ENCODE measurements at places on chromosomes 2 and 18. TPM values are rescaled to one million over a fixed set of nuclear protein-coding genes. Genes with fewer than 3 reads are reported as not detected.

The C2orf66 gene
- 0.20 TPM for total RNA-seq

The ONECUT2 gene
- total RNA-seq, result 3.4 TPM

The HOXD13 gene
- 0.09 TPM for total RNA-seq

- DNase-seq, result no peak
Observed at GRCh38 chr2:160043265-160043664, 19.1 kb downstream of the PLA2R1 start.

DNA sequence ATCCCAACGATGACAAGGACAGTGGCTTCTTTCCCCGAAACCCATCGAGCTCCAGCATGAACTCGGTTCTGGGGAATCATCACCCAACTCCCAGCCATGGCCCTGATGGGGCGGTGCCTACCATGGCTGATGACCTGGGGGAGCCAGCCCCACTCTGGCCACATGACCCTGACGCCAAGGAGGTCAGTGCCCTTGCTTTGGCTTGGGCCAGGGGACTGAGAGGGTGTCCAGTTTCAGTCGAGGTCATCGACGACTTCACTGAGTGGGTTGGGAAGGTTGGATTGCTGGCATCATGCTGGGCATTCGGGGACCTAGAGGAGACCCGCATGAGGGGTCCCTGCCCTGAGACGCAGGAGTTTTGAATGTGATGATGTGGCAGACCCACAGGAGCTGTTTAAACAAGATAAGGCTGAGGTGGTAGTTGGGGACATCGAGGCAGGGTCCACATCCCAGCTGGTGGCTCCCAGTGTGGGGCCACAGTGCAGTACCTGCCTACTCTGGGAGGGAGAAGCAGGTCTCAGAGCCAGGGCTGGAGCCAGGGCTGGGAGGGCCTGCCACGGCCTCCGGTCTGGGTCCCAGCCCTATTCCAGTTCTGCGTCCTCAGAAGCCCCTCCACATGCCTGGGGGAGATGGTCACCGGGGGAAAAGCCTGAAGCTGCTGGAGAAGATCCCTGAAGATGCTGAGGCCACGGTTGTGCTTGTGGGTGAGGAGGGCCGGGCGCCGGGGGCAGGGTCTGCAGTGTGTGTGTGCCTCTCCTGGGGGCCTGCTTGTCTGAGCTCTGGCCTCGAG, 6.0 kb downstream of the SLC4A3 start:
- DNase-seq, result peak; percentile 39

DNA sequence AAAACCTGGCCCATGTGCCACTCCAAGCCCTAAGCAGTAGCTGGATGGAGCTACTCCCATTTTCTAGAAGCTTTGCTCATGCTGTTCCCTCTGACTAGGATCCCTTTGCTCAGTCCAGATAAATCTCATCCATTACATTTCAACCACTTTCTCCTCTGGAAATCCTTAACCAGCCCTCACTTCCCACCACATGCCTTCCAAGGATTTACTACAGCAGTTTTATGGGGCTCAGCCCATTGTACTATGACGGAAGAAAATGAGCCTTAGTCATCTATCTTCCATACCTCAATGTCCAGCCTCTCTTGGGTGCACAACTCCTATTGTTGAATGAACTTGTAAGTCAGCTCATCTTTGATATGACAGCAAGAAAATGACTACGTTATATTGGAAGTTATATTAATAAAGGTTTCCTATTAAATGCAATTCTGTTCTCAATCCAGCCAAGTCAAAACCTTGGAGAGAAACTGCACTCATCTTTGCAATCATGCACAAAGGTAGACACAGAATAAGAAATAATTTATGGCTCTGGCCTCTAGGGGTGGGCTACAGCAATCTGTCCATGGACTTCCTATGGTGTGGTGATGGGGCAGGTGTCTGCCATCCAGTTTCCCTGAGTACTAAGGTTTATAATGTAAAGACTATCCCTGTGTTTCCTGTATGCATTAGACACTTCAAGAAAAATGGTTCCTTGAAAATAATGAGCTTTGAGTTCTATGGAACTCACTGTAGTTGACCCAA, 3.4 kb downstream of the B4GALT6 start:
- no peak for DNase-seq

GRCh38 chr18:44777457-44778192, 96.9 kb downstream of the SETBP1 start:
- DNase-seq, result no peak

DNA sequence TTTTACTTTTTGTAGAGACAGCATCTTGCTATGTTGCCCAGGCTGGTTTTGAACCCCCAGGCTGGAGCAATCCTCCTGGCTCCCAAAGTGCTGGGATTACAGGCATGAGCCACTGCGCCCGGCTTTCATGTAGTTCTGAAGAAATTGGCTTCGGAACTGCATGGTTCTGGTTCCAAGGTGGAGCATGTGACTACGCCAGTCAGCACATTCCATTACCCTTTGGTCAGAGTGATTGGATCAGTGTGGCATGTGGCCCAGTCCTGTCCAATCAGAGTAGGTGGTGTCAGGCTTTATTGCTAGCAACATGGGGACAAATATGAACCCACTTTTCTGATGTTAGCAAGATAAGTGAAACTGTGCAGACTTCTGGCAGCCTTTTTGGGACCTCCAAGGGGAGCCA, 16.3 kb upstream of the ATOH8 start:
- no peak for DNase-seq

- DNase-seq, result peak; percentile 12
Observed at GRCh38 chr2:46304635-46305034, 7.4 kb downstream of the EPAS1 start.

GRCh38 chr2:212536817-212537725, 1.5 kb downstream of the ERBB4 start:
- DNase-seq, result peak; percentile 78

- no peak for DNase-seq
Observed at GRCh38 chr2:71552861-71553301, 99.5 kb downstream of the DYSF start.

DNA sequence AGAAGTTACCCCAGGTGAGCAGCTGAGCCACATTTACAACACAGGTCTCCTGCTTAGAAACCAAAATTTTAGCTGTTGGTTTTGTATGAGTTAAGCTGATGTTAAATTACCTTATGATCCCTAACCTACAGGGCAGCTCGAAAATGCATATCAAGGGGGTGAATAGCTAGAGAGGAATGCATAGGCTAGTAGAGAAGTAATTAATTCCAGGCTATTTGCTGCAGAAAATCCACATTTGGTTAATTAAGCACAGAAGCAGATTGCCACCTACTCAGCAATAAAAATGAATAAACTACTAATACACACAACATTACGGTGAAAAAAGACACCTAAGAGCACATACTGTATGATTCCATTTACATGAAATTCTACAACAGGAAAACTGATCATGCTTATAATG, 91.4 kb downstream of the OSBPL1A start:
- no peak for DNase-seq

- no peak for DNase-seq
Observed at GRCh38 chr18:28032177-28032576, 144.8 kb downstream of the CDH2 start.

- no peak for DNase-seq
Observed at GRCh38 chr18:34048423-34048822, 176.3 kb downstream of the NOL4 start.

GRCh38 chr2:232340171-232340935, 38.2 kb upstream of the ALPP start:
- no peak for DNase-seq

DNA sequence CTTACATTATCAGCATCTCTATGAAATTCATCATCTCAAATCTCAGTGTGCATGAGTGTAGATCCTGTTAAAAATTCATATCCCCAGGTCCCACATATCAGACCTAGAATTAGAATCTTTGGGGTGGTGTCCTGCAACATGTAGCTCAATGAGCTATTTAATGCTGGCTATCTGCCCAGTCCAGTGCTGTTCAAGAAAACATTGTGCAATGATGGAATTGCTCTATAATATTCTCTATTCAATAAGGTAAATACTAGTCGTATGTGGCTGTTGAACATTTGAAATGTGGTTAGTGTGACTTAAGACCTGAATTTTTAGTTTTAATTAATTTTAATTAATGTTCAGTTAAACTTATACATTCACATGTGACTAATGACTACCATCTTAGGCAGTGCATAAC, 127.4 kb downstream of the NOL4 start:
- DNase-seq, result no peak

- no peak for DNase-seq
Observed at GRCh38 chr2:104678181-104678580, 175.7 kb upstream of the POU3F3 start.

- no peak for DNase-seq
Observed at GRCh38 chr2:48845684-48846083, 90.2 kb upstream of the LHCGR start.

DNA sequence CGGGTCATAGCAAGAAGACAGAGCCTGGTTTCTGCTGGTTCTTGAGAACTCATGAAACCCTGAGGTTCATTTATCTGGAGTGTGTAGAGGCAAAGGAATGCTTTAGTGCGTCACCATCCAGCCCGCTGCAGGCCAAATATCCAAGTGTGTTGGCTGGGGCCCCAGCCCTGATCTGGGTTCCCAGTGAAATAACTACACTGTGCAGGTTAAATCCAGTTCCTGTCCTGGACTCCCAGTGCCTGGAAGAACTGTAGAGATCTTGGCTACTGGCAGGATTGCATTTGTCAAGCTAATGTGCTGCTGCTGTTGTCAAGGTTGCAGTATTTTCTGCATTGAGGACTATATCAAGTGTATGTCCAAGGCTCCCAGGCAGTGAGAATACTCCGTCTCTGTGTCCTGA, 89.9 kb downstream of the MAPK4 start:
- no peak for DNase-seq

DNA sequence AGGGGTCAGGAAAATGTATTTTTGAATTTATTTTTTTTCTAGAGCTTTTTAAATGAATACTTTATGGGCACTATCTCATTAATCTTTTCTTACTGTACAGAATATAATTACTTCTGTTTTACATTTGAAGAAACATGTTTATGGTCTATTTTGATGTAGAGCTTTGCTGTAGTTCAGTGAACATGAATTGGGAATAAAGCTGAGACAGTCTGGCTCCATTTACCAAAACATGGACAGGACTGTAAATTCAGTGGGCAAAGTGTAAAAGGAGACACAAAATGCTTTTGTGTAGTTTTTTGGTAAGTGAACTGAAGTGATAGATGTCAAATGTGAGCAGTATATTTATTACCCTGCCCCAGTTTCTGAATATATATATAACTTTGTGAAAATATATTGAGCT, 1298.8 kb upstream of the NXPH2 start:
- DNase-seq, result no peak

DNA sequence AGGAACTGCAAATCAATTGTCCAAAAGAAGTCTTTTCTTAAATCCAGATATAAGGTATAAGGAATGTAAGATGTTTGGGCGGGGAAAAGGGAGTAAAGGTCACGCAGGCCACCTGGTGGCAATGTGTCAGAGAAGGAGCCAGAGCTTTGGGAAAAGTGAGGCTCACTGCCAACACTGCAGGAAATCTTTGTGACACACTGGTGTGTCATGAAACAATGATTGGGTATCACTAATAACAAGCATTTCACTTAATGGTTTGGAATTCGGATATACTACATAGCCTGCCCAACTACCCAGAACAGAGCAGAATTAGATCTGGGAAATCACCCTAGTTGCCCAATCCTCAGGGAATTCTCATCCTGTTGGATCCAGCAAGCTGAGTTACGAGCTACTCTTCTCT, 61.0 kb downstream of the RBMS1 start:
- peak; percentile 61 for DNase-seq

- peak; percentile 99 for DNase-seq
Observed at GRCh38 chr2:231673348-231673770, 35.0 kb upstream of the PTMA start.

DNA sequence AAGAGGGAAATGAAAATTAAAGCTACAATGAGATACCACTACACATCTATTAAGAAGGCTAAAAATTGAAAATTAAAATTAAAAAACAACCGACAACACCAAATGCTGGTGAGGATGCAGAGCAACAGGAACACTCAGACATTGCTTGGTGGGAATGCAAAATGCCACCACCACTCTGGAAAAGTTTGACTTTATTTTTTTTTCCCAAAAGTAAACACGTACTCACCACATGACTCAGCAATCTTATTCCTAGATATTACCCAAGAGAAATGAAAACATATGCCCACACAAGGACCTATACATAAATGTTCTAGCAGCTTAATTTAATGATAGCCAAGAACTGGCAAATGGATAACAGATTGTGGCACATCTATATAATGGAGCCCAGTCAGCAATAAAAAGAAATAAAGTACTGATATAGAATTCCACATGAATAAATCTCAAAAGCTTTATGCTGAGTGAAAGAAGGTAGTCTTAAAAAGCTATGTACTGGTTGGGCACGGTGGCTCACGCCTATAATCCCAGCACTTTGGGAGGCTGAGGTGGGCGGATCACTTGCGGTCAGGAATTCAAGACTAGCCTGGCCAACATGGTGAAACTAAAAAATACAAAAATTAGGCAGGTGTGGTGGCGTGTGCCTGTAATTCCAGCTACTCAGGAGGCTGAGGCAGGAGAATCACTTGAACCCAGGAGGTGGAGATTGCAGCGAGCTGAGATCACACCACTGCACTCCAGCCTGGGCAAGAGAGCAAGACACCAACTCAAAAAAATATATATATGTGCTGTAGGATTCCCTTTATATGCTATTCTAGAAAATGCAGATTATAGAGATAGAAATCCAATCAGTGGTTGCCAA, 4.2 kb upstream of the PROC start:
- no peak for DNase-seq

- DNase-seq, result no peak
Observed at GRCh38 chr2:176091329-176092258, 927 bp upstream of the HOXD13 start.

DNA sequence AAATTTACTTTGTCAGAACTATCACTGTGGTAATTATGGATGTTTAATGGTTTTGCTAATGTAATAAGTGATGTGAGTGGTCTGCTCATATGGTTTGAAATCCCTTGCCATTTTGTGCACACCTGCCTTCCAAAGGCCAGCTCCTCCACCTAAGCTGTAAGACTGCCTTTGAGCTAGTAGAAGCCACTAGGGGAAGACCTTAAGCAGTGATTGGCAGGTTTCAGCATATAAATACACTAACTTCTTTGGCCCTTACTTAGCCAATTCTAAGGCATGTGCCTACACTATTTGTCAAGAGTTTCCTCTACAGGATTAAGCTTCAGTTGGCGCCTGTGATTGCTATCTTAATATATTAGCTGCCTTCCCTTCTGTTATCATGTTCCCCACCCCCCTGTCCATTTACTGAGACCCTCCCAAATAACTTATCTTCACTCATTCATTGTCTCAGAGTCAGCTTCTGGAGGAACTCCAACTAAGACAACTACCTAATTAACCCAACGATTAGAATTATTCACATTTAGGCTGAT, 141.1 kb downstream of the MBD5 start:
- no peak for DNase-seq
